ENCODE measurements at places on chromosomes 5 and 9. TPM values are rescaled to one million over a fixed set of nuclear protein-coding genes. Genes with fewer than 3 reads are reported as not detected.

GRCh38 chr5:14700478-14701436 lies 36.2 kb downstream of the OTULIN start:
- no peak for DNase-seq

DNA sequence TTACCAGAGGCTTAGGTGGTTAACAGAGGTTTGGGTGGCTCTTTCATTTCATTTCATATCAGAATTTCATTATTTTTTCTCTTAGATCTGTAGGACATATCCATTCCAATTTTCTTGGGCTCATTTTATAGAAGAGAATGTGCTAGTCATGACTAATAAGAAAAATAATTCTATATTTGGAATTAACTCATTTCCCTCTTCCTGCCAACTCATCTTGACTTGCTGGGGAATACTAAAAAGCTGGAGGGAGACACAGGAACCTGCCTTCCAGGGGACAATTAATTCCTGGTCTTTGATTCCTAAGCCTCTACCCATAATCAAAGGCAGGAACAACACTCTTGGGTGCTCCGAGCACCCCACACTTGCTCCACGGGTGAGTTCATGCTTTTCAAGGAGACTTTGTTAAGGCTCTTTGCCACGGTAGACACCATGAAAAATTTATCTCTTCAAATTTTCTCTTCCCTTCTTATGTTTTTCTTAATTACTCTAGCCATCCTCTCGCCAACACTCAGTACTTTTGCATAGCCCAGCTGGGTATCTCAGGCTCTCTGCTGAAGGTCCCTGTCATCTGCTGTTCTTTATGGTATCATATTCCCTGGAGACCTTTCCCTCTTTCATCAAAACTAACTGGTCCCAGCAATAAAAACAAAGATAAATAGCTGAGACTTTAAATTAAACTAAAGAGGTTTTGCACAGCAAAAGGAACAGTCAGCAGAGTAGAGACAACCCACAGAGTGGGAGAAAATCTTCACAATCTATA lies 273.9 kb downstream of the NPR3 start:
- no peak for DNase-seq

DNA sequence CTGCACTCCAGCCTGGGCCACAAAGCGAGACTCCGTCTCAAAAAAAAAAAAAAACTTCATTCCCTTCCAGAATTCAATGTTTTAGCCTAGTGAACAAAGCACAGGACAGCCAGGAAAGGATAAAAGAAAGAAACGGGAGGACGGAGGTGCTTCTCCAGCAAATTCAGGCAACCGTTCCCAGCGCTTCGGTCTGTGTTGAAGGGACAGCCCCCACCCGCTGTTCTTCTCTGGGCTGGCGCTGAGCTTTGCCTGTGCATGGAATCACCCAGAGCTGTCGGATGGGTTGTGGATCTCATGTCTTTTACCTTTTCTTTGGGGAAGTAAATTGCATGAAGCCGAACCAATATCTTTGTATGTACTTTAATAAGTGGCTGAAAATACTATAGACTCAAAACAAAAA lies 248.4 kb upstream of the IRX2 start:
- DNase-seq: no peak

- DNase-seq: no peak
Measured at GRCh38 chr5:176785184-176786145, 24.9 kb upstream of the UNC5A start.

- no peak for DNase-seq
Measured at GRCh38 chr5:35470866-35471265, 146.8 kb upstream of the SPEF2 start.

GRCh38 chr5:133995341-133995740 lies 9.4 kb downstream of the VDAC1 start:
- DNase-seq: no peak

DNA sequence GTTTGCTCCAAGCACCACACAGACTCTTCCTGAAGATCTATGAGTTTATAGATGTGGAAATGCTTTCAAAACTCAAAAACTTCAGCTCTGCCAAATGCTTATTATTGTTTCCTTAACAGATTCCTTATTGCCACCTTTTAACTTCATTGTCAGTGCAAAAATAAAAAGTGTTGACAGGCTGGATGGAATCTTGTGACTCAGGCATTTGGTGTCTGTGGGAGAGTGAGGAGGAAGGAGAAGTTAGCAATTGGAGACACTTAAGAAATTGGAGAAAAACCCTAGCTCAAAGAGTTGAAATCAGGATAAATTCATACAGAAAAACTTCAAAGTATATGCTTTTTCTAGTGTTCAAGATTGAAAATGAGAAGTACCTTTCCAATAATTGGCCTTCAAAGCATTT lies 140.6 kb upstream of the PUM3 start:
- no peak for DNase-seq

PRDM9 gene
- total RNA-seq: not detected

MLANA gene
- not detected for total RNA-seq

MARCOL gene
- total RNA-seq: not detected

SLC36A3 gene
- total RNA-seq: not detected

SLC25A48 gene
- total RNA-seq: 0.49 TPM

TSSK1B gene
- total RNA-seq: 1.2 TPM

All from vagina (tissue), 2 donors.